Left renal cortex interstitium (tissue), 4 donors: ENCODE measurements at places on chromosomes 3 and 15.

DNA sequence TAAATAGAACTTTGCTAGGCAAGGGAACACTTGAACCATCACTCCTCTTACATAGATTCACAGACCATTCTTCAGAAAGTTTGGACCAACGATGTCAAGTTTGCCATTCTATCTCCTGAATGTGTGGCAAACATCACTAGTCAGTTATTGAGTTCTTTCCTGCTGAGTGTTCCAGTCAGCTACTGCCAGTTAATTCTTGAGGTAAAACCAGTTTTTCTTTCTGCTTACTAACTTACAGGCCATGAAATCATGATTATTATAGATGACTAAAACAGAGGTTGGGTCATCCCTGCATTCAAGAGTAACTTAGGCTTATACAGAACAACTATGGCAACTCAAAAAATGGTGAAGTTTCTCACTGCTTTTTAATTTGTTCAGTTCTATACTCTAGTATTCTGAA, 88.2 kb downstream of the AP4E1 start:
- no peak for DNase-seq

DNA sequence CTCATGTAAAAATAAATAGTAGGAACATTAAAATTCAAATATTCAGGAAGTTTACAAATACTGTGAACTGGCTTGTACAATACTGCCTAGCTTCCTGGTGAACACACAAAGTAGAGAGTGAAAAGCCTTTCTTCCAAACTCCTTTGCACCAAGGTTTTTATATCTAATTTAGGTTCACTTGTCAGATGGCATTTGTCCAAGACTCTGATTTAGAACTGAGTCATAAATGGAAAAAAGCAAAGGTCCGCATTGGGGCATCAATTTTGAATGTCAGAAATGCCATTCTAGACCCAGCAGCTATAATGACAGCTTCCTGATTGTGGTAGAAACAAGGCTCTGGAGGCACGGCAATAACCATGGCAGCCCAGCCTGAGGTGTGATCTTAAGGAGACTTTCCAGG, 160.7 kb downstream of the PDE8A start:
- DNase-seq = no peak

DNA sequence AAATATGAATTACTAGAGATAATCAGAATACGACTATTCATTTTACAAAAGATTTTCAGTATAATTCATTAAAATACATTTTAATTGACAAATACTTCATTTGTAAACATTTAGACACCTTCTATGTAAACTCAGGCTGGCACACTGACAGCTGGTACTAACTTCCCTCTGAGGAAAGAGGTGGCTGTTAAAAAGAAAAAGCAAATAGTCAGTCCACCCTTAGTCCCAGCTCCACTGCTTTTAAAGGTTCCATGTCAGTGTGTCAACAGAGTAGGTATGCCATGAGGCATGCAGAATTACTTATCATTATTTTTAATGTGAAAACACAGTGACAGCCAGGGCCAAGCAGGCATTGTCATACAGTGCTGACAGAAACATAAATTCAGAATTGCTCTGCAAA, 16.1 kb downstream of the TM6SF1 start:
- no peak for DNase-seq

GRCh38 chr3:60650171-60650570, 601.1 kb downstream of the FHIT start:
- DNase-seq = no peak

DNA sequence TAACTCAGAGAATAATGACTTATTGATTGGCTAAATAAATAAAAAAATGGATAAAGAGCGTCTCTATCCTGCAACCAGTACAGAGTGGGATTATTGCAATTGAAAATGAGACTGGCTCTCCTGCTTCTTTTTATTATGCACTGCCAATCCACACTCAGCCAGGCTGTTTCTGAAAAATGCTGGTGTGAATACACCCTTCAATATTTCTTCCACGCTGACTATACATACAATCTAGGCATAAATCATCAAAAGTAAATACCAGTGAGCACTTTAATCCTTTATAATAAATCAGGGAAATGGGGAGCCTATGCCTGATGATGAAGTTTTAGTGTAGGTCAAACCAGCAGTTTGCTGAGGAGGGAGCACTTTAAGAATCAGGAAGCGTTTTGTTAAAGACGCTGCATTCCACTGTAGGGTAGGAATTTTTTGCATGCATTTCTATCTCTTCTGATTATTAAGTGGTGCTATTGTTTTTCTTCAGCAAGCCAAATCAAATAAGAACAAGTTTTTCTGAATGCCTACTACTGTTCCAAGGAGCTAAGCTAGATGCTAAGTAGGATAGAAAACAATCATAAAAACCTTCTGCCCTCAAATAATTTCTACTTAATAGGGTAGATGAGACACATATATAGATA, 781.5 kb downstream of the TBL1XR1 start:
- DNase-seq = no peak

- no peak for DNase-seq
Observed at GRCh38 chr15:90086868-90087268, 15.4 kb downstream of the IDH2 start.

- DNase-seq = no peak
Observed at GRCh38 chr15:89587955-89588354, 12.7 kb downstream of the TICRR start.

DNA sequence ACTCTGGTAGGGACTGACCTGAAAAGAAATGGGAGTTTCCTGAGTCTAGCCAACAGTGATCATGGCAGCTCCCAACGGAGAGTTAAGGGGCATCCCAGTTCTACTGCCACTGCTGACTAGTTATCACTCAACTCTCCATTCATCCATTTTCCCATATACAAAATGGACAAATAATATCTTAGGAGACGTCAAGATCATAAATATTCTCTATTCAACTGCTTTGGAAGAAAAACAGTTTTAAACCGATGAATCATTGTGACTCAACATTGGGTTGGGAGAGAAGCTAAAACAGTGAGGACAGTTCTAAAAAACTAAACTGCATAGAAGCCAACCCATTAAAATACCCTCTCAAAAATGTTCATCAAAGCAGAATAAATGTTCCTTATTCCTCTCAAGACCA, 57.6 kb upstream of the CHRM5 start:
- DNase-seq = no peak

- DNase-seq = no peak
Observed at GRCh38 chr3:82816086-82816485, 1054.6 kb upstream of the GBE1 start.

DNA sequence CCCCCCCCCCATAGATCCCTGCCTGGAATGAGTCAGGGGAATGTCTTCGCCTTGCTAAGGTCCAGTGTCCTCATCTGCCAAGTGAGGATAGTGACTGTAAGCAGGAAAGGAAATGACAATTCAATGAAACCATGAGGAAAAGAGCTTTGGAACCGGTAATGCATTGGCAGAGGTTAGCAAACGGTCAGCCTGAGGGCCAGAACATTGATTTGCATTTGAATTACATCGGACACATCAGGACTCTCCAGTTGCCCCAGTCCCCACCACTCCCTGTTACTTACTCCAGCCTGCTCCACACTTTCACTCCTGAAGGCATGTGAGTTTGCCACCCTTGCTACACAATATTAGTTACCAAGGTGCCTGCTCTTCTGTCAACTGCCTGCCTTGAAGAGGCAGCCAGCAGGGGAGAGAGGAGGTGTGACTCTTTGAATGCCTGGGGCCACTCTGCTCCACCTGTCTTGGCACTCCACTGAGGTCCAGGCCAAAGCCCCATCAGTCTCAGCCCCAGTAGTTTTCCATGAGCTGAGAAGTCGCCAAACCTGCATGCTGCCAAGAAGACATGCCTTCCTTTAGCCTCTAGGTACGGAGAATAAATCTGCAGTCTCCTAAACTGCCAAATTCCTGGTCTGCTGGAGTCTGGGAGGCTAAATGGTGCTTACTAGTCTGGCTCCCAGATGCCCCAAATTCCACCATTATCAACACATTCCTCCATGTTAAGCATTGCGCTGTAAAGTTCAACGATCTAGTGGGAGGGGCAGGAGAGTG, 191.7 kb upstream of the TLE3 start:
- no peak for DNase-seq

DNA sequence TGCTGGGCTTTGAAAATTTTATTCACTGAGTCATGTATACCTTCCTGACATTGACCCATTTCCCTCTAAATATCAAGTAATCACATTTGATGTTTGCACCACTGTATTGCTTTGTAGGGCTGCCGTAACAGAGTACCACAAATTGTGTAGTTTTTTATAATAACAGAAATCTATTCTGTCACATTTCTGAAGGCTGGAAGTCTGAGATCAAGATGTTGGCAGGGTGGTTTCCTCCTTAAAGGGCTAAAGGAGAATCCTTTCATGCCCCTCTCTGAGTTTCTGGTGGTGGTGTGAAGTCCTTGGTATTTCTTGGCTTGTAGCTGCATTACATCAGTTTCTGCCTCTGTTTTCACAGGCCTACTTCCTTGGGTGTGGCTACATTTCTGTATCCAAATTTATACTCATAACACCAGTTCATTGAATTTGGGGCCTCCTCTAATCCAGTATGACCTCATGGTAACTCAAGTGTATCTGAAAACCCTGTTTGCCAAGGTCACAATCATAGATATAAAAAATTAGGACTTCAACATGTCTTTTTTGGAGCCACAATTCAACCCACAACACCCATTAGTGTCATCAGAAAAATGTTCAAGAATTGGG, 29.1 kb upstream of the ST6GAL1 start:
- DNase-seq = no peak

- peak; percentile 79 for DNase-seq
Observed at GRCh38 chr3:180679178-180680096, at the start of gene CCDC39. TSS of gene CCDC39 (minus strand) at chr3:180679489. CDS start at chr3:180679380, 109 bp downstream.
